ENCODE measurements at places on chromosomes 4 and X.
A peak's percentile ranks its signal among the peaks of the same experiment; 100 is the strongest.

DNA sequence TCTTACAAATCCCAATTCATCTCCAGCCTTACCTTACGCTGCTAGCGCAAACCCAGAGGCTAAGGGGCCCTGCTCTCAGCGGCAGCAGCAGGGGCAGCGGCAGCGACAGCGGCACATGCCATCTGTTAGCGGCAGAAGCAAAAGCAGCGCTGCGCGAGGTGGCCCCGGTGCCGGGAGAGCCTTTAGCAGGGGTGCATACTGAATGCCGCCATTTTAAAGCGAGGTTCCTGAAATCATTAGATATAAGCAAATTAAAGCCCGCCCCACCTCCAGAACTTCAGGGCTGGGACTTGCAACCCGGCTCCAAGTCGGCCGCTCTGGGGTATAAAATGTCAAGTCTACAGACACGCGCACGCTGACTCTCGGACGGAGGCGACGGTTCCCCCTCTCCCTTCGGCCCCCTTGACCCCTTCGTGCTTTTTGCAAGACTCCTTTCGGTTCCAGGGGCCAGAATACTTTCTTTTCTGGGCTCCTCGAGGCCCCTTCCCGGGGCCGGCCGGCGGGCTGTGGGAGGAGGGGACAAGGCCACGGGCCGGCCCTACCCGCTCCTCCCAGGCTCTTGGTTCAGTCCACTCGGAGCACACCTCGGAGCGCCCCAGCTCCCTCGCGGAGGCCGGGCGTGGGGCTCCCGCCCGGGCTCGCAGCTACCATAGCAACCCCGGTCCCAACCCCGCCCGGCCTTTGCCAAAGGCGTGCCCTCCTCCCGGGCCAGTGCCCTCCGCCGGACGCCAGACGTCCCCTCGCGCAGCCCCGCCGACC lies at the start of gene MBNL3:
MBNL3 (minus strand) TSS at position 220 of the 759 bp plus-strand sequence. CDS start 49,427 bp downstream, outside the sequence.
- DNase-seq, result no peak

DNA sequence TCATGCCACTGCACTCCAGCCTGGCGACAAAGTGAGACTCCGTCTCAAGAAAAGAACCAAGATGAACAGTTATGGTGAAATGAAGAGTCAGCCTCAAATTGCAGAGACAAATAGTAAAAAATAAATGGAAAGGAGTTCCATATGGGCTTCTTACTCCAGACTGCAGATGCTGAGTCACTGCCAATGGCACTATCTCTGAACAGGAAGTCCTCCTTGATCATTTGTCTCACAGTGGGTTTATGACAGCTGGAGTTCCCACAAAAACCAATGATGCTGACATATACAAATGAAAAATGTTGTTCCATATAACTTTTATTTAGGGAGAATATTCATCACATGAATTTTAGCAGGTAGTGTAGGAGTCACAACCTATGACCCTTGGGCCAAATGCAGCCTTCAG lies 631.6 kb downstream of the PCDH18 start:
- no peak for DNase-seq

DNA sequence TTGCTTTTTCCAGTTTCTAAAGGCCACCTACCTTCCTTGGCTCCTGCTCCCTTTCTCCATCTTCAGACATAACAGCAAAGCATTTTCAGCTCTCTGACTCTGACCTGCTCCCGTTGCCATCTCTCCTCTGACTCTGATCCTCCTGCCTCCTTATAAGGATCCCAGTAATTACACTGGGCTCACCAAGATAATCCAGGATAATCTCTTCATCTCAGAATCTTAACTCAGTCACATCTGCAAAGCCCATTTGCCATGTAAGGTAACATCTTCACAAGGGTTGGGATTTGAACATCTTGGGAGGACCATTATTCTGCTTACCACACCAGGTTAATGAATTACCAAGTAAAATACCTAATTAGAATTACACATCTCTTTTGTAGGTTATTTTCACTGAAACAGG lies 41.3 kb upstream of the MAGED1 start:
- no peak for DNase-seq

DNA sequence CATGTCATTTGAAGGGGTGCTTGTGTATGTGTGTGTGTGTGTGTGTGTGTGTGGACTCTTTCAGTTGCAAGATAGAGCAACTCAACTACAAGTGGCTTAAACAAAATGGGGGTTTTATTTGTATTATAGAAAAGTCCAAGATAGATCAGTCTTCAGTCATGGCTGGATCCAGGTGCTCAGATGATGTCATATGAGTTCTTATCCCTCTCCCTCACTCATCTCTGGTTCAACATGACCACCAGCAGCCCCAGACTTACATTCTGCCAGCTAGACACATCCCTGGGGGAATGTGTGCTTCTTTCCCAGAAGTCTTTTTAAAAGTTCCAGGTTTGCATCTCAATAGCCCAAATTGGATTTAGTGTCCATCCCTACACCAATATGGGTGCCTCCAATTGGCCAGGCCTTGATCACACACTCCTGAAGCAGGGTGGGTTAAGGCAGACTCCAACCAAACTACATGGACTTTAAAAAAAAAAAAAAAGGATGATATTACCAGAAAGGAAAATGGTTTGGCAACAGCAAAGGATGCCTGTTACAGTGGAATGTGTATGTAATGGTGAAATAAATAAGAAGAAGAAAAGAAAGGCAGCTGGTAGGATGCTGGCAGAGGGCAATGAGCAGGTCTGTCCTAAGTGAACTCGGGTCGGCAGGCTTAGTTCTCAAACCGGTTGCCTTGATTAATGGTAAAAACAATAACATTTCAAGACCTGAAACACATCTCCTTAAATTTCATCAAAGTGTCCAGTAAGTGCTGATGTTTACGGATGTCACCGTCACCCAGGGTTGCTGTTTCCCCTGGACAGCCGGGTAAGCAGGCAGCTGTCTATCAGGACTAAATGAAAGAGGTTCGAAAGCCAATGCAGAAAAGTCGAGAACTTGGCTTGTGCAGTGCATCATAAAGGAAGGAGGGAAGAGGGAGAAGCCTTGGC lies 107.7 kb downstream of the SMIM20 start:
- no peak for DNase-seq

DNA sequence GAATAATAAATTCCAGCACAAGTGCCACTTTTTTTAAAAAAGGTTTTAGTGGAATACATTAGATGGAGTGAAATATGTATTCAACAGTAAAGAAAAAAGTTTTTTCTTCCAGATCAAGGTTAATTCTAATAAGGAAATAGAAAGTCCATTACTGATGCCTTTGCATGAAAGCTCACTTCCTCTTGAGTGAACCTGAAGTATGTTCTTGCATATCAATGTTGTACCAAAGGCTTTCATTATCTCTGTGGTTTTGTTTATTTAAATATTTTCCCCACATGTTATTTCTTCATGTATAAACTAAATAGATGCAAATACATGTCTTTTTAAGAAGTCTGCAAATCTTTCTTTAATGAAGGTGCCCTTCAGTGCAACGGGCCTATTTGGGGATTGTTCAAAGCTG lies 307.9 kb downstream of the C4orf33 start:
- no peak for DNase-seq

DNA sequence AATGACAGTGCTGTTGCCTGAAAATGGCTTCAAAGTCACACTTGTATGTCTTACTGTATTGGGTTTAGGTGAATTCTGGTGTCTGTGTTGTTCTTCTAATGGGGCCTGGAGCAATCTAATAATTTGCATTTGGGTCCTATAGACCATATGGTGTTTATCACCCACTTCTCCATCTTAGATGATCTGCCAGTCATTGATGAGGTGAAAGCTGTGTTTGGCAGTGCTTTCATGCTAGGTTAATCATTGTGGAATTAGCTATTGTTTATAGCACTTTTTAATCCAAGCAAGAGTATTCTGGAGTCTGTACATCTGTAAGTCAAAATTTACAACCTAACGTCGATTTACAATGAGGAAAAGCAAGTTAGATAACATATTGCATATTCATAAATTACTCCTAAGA lies 572.2 kb upstream of the MAGEB2 start:
- DNase-seq, result no peak

GRCh38 chrX:49838374-49838773 lies 9.3 kb downstream of the PAGE4 start:
- DNase-seq, result no peak

DNA sequence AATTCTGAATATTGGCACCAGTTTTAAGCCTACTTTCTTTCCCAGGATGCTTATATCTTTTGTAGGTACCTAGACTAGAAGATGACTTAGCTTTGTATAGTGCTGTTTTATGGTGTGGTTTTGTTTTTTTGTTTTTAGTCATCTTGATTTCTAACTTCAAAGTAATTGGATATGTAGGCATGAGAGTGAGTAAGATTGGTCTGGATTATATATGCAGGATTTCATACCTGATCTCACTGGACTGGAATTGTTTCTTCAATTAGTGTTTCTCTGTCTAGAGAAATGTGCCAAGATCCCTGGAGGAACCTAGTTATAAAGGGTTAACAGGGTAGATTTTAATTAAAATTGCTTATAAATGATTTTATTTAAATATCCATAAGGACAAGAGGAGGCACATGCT lies 23.1 kb downstream of the NAP1L5 start:
- DNase-seq, result no peak

- no peak for DNase-seq
Observed at GRCh38 chrX:119647089-119647488, 40.9 kb upstream of the NKRF start.

DNA sequence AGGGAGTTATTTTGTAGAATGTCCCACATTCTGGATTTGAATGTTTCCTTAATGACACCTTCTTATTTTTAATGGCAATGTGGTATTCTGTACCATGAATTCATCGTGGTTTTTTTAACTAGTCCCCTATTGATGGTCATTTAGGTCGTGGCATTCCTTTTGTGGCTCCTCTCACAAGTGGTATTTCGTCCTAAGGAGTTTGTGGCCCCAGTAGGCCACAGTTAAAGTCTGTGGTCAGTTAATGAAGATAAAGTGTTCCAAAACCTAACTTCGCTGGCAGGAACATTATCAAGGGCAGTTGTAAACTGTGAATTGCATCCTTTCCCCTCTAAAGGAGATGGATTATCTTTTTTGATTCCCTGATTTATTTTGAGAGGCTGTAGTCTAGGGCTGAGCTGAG lies 133.2 kb downstream of the TMEM164 start:
- DNase-seq, result no peak

- DNase-seq, result no peak
Observed at GRCh38 chr4:15778289-15779241, at the start of gene CD38. TSS of gene CD38 (plus strand) at chr4:15778328. CDS start at chr4:15778415, 87 bp downstream.

GRCh38 chrX:129540722-129541184 lies 694 bp downstream of the OCRL start:
- DNase-seq, result no peak

DNA sequence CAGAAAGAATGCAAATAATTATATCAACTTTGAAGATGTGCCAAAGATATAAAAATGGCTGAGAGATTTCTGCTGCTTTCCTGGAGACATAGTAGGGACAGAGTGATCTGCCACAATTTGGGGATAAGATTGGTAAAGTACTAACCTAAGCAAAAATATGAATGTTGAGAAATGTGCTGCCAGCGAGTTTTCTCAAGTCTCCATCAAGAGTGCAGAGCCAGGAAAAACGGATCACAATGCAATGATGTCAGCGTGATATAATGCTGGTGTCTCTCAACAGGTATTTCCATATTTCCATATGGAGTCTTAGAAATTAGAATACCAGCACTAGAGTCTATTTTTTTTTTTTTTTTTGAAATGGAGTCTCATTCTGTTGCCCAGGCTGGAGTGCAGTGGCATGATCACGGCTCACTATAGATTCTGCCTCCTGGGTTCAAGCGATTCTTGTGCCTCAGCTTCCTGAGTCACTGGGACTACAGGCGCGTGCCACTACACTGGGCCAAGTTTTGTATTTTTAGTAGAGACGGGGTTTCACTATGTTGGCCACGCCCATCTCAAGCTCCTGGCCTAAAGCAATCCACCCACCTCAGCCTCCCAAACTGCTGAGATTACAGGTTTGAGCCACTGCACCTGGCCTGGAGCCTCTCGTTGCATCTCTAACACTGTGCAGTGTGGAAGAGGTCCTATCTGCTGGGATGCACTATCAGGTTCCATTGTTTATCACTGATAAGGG lies 893.5 kb downstream of the TRIML1 start:
- DNase-seq, result no peak

DNA sequence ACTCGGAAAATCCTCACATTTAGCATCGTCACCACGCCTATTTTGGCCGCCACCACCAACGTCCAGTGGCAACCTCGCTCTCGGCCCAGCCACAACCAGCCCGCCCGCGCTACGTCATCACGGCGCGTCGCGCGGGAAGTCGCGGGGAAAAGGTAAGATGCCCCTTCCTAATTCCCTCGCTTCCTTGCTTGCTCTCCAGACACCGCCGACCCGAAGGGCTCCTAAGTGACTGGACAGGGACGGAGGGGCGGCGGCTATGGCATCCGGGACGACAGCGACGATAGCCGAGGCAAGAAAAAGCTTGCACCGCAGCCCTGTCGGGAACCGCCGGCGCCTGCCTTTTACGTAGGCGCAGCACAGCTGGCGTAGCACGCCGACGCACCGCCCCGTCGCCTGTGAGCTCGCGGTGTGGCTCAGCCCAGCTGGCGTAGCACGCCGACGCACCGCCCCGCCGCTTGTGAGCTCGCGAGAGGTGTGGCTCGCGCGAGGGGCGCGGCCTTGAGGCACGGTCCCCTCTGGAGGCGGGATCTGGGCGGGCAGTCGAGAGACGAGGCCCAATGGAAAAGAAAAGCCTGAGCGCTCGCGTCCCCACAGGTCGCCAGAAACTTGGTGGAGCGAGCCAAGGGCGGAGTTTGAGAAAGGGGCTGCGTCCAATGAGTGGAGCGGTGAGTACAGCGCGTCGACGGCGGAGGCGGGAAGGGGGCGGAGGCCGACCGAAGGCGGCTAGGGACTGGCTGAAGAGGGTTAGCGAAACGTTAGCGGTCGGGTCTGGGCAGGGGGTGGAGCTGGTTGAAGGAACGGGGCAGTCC lies at the start of gene HDAC6:
HDAC6 (plus strand) TSS at position 788 of the 809 bp plus-strand sequence. CDS start 626 bp downstream, outside the sequence.
- peak; percentile 89 for DNase-seq

GRCh38 chrX:100649550-100650356 lies 5.8 kb downstream of the SRPX2 start:
- DNase-seq, result no peak

DNA sequence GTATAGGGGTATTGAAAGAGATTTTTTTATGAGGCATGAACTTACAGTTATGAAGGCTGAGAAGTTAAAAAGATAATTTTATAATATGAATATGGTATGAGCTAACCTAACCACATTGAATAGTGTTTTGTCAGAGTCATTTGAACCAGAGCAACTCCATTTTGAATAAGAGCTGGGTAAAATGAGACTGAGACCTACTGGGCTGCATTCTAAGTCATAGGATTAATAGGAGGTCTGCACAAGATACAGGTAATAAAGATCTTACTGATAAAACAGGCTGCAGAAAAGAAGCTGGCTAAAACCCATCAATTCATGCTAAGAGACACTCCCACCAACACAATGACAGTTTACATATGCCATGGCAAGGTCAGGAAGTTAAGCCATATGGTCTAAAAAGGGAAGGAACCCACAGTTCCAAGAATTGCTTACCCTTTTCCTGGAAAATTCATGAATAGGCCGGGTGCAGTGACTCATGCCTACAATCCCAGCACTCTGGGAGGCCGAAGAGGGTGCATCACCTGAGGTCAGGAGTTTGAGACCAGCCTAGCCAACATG lies 209.2 kb downstream of the TECRL start:
- DNase-seq, result no peak

DNA sequence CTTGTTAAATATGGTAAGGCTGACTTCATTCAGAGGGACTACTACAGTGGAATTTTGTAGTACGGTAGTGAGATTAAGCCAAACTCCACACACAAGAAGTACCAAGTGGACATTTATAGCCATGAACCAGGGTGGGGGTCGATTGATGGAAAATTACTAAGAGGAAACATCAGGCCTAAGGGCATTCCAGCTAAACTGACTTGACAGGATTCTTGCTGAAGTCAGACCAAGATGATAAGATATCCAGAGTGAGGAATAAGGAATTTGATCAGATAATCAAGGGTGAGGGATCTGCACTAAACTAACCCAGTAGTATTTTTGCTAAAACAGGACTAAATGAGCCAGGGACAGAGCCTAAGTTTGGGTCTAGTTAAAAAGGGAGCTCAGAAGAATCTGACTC lies 597.5 kb downstream of the RPA4 start:
- no peak for DNase-seq
